ENCODE measurements at places on chromosomes 5 and 9. TPM values are rescaled to one million over a fixed set of nuclear protein-coding genes. Genes with fewer than 3 reads are reported as not detected.

Gene COL15A1
- 0.74 TPM for total RNA-seq

- no peak for DNase-seq
Measured at GRCh38 chr5:16903480-16904300, 32.4 kb downstream of the MYO10 start.

- peak; percentile 70 for DNase-seq
Measured at GRCh38 chr9:109574061-109574882, 76.2 kb upstream of the PTPN3 start.

GRCh38 chr9:85594316-85594715, 147.4 kb downstream of the AGTPBP1 start:
- no peak for DNase-seq

GRCh38 chr5:165209101-165209727, 1703.8 kb downstream of the MAT2B start:
- DNase-seq: no peak

- DNase-seq: no peak
Measured at GRCh38 chr5:179901915-179902762, 5.6 kb downstream of the TBC1D9B start.

GRCh38 chr9:79213417-79214125, 358.2 kb upstream of the TLE4 start:
- no peak for DNase-seq

Gene CEP78
- total RNA-seq: 52.4 TPM

Gene CSF1R
- not detected for total RNA-seq

GRCh38 chr9:78103971-78104433, 72.4 kb upstream of the GNAQ start:
- DNase-seq: no peak

Gene FOXI1
- total RNA-seq: not detected

DNA sequence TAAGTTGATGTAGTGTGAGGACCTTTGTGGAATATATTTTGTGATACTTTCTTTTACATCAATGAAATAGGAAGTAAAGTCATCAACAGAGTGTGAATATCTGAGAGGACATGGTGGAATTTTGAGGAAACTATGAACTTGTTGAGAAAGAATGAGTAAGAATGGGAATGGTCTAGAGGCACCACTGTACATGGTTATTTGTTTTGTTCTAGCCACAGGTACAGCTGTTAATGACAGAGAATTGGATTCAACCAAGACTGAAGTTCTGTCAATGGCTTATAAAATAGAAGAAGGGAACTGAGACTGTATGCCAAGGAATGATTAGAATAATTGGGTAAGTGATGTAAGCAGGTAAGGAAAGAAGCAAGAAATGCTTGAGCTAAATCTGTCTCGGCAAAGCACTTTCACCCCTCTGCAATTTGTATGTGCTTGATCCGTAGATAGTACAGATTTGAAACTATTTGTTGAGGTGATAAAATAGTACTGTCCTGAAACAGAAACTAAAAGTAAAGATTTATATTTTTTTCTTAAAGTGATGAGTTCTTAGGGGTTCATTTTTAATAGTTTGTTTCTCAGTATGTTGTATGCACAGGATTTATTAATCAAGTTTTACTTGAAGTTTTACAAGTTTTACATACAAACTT, 468.8 kb upstream of the SMC2 start:
- no peak for DNase-seq

All from Daoy (cell line).